ENCODE measurements at places on chromosomes 3 and 15. TPM values are rescaled to one million over a fixed set of nuclear protein-coding genes. Genes with fewer than 3 reads are reported as not detected.
A peak's percentile ranks its signal among the peaks of the same experiment; 100 is the strongest.

- peak; percentile 58 for DNase-seq
These were observed 56.6 kb upstream of the PRTG start for GRCh38 chr15:55799291-55800212.

DNA sequence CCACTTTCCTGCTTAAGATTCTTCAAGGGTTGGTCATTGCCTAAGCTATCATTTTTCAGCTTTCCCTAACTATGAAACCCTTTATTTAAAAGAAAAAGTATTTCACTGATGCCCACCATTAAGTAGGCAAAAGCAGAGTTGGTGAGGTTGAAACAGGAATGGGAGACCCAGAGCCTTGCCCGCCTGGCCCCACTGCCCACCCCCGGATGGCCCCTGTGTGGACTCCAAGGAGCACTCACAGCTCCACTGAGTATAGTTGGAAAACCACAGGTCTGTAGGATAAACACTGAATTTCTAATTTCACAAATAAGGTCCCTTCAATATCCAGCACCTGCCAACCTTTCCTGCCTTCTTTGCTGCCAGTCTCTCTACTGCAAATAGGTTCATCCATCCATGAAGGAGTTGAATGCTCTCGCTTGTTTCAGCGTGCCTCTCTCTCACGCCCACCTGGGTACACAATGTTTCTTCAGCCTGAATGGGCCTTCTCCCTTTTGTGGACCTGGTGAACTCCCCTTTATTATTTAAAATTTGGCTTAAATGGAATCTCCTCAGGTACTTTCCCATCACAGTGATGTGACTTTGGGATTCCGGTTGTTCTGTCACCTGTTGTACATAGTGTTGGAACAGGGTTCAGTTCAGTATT is 8.7 kb upstream of the ACAP2 start:
- DNase-seq: no peak

GRCh38 chr3:190381441-190381840 is 6.5 kb upstream of the CLDN16 start:
- no peak for DNase-seq

DNA sequence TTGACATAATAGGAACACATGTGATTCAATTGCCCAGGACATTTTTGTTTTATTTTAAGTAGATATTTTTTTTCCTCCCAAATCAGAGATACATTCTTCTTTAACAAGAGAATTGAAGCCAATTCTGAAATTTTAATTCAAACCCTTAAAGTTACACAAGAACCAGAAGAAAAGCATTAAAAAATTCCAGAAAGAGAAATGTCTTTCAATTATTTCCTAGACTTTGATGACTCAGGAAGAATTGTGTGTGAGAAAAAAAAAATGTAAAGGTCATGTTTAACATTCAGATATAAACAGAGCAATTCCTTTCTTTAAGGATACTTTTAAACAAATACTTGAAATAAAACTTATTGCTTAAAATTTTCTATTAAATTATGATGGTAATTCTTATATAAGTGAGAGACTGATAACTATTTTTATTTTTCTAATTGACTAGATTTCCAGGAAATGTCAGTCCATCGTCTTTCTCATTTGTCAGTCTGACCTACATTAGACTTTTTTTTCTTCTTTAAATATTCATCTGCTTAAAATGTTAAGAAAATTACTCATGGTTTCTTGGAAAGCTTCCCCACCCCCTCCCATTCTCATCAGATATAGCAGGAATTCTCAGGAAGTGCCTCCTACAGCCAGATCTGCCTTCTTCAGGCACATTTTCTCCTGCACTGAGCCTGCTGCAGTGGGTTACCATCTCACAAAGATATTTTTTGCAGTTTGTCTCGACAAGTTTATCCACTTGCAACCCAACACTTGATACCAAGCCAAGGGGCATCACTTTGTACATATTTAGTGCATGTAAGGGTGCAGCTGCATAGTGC is 261.8 kb upstream of the CBLB start:
- peak; percentile 65 for DNase-seq

DNA sequence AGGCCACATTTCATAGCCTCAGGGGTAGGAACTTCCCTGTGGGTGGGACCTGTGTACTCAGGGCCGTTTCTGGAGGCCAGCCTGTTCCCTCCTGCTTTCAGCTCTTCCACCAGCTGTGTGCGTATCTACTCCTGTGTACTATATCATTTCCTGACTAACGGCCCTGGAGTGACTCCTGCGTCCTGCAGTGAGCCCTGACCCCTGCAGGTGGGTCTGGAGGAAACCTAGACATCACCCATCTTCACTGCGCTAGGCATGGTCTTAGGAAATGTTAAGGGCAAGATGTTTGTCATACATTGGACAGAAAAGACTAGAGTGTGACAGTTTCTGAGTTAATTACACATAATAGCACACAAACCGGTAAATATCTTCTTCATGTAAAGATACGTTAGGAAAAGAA is 297.3 kb downstream of the GABRB3 start:
- peak; percentile 1 for DNase-seq

GRCh38 chr3:78846718-78847117 is 921.1 kb downstream of the ROBO1 start:
- DNase-seq: peak; percentile 6

Gene KLHL40
- total RNA-seq: not detected

Data from HT1080 (cell line).